Bronchus fibroblast of lung (primary cell): ENCODE measurements at places on chromosomes 5 and 9. TPM values are rescaled to one million over a fixed set of nuclear protein-coding genes. Genes with fewer than 3 reads are reported as not detected.

The ANKRD55 gene
- total RNA-seq, result under 0.01 TPM in 1 of 2 replicates, not detected in the other

The ZDHHC11B gene
- total RNA-seq, result not detected in 2 replicates

The PCDHAC2 gene
- total RNA-seq, result not detected in 2 replicates

The LIX1 gene
- total RNA-seq, result not detected in 2 replicates

The WDR38 gene
- total RNA-seq, result not detected in 2 replicates

The MVB12B gene
- total RNA-seq, result 2.2 TPM in 2 replicates

The RGS7BP gene
- total RNA-seq, result not detected in 2 replicates

The IFNA2 gene
- total RNA-seq, result not detected in 2 replicates

The MORN5 gene
- not detected in 2 replicates for total RNA-seq

The SNCAIP gene
- 1.3 and 3.3 TPM in 2 replicates for total RNA-seq

The CANX gene
- total RNA-seq, result 209 and 245 TPM in 2 replicates
